Stimulated activated CD4-positive, alpha-beta T cell treated with anti-CD3 and anti-CD28 coated beads, TNF-alpha, amount 100 ng/mL, for 4 hours (primary cell): ENCODE measurements at places on chromosomes 16 and 17.
A peak's percentile ranks its signal among the peaks of the same experiment; 100 is the strongest.

- DNase-seq: no peak
Measured at GRCh38 chr17:79802736-79803420, 6.0 kb upstream of the CBX8 start.

GRCh38 chr17:57940653-57941329 lies 14.4 kb downstream of the CUEDC1 start:
- DNase-seq: no peak

DNA sequence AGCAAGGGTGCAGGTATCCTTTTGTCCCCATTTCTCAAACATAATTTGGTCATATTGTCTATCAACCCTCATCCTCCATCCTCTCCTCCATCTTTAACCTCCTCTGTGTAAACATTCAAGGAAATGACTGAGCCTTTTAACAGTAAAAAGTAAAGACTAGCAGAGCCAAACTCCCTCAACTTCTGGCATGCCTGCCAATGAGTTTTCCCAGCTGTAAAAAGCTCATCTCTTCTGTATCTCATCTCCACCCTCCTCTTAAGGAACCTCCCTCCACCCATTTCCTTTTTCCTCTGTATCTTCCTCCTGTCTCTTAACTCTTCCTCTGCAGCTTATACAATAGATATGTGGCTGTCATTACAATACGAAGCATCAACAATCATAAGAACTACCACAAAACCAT lies 76.9 kb upstream of the PSMD7 start:
- DNase-seq: no peak

DNA sequence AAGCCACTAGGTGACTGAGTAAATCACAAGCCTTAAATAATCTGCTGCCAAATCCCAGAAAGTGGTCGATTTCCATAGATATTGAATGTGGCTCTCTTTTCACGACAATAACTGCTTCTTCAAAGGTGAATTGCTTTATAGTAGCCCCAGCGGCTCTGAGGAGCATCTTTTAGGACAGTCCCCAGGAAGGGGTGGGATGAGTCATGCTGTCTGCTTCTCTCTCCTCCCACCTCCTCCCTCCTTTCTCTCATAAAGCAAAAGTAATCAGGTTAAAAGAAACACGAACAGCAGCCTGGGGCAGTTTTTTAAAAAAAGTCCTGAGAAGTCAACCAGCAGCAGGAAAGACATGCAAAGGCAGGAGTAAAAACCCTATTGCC lies 1.8 kb downstream of the KIAA0513 start:
- peak; percentile 28 for DNase-seq

GRCh38 chr16:86089991-86090390 lies 191.0 kb downstream of the IRF8 start:
- DNase-seq: no peak

DNA sequence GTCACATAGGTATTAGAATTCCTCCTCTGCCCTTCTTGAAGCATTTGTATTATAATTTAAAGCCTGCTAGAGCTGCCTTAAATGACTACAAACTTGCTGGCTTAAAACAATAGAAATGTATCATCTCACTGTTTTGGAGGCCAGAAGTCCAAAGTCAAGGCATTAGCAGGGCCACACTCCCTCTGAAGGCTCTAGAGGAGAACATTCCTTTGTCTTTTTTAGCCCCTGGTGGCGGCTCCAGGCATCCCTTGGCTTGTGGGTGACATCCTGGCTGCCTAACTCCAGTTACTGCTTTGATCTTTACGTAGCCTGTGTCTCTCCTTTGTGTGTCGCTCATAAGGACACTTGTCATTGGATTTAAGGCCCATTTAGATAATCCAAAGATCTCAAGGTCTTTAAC lies 186.6 kb upstream of the SALL1 start:
- no peak for DNase-seq

GRCh38 chr16:78607465-78607864 lies 508.0 kb downstream of the WWOX start:
- DNase-seq: no peak

- DNase-seq: no peak
Measured at GRCh38 chr17:82808921-82809905, 30.6 kb downstream of the ZNF750 start.

- DNase-seq: peak; percentile 52
Measured at GRCh38 chr16:49858200-49859124, 2.5 kb upstream of the ZNF423 start.

DNA sequence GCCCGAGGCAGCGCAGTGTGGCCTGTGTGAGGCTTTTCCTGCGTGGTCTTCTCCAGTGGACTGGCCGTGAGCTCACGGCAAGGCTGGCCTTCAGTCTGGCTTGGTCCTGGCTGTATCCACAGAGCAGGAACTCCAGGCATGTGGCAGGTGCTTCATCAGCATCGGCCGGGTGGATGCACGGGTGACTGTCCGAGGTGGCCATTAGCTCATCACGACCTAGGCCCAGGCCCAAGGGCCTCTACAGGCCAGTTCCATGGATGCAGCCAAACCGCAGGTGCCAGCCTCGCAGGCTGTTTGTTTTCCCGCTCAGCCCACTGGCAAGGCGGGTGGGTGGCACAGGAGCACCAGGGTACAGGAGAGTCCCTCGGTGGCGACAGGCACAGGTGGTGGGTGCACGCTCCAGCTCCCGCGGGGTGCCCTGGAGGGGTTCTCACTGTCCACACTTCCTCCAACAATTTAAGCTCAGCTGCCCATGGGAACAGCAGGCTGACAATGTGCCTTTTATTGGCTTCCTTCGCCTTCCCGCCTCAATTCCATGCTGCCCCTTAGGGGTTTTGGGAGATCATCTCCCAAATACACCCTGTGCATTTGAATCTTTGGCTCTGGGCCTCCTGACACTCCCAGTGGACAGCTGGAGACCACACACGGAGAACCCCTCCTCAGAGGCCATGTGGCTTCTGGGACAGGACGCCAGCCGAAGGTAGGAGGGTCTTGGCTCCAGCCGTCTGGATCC lies 33.0 kb downstream of the ENGASE start:
- no peak for DNase-seq

DNA sequence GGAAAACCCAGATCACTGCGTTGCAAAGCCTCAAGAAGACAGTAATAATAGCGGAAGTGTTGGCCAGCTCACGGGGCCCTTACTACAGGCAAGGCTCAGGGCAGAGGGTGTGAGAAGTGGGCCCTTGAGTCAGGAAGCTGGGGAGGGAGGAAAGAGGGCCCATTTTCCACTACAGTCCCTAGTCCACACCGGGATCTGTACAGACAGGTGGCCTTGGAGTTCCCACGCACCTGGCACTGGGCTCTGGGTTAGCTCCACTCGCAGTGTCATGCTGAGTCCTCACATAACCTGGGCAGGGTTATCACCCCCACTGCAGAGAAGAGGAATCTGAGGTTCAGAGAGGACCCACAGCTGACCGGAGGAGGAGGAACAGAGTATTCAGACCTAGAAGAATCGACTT lies 16.8 kb upstream of the MTSS2 start:
- no peak for DNase-seq

GRCh38 chr16:13307851-13308250 lies 406.5 kb downstream of the SHISA9 start:
- no peak for DNase-seq

DNA sequence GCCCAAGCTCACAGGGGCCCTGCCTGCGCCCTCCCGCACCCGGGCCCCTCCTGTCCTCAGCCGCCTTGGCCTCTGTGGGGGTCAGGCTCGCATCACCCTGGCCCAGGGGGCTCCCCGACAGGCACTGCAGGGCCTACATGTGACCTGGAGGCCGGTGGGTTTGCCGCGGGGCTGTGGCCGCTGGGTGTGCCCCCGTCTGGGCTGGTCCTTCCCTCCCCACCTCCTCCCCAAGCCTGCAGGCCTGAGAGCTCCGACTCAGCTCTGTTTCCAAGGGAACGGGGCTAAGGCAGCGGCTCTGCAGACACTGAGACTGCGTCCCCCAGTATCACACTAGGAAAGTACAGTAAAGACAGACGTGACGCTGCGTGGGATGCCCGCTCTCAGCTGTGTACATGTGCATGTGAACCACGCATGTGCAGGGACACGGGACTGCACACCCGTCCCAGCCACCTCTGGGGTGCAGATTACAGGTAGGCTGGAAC lies 16.5 kb upstream of the WDR45B start:
- no peak for DNase-seq

- DNase-seq: no peak
Measured at GRCh38 chr17:27620721-27621120, 10.3 kb upstream of the LGALS9 start.

DNA sequence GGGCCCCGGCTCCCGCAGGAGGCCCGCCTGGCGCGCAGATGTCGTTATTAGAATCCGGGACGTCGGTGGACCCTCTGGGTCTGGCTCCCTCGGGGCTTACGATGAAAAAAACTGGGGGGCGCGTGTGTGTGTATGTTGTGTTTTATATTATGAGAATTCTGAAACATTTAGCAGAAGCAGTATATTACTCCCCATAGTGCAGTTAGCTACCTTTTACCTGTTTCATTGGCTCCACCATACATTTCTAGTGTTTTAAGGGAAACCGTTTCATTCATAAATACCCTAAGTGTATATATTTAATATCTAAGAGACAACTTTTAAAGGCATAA lies 486 bp upstream of the DNAJA2 start:
- DNase-seq: no peak

- DNase-seq: no peak
Measured at GRCh38 chr16:2447920-2448583, 11.9 kb upstream of the TEDC2 start.
